Stimulated activated CD4-positive, alpha-beta T cell treated with anti-CD3 and anti-CD28 coated beads, Interleukin-2, amount 100 ng/mL, for 24 hours (primary cell): ENCODE measurements at places on chromosomes 1 and 21.

DNA sequence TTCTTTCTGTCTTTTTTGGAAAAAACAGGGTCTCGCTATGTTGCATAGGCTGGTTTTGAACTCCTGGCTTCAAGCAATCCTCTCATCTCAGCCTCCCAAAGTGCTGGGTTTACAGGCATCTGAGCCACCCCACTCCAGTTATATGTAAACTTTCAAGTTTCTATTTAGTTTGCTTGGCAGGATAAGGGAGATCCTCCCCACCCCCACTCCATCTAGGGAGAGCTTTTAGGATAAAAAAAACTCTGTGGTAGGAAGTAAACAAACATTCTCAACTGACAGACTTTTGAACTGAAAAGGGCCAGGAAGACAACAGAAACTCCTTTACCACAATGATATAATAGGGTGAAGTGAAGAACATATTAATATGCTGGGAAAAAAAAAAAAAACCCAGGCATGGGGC, 41.0 kb upstream of the ZNF326 start:
- no peak for DNase-seq

DNA sequence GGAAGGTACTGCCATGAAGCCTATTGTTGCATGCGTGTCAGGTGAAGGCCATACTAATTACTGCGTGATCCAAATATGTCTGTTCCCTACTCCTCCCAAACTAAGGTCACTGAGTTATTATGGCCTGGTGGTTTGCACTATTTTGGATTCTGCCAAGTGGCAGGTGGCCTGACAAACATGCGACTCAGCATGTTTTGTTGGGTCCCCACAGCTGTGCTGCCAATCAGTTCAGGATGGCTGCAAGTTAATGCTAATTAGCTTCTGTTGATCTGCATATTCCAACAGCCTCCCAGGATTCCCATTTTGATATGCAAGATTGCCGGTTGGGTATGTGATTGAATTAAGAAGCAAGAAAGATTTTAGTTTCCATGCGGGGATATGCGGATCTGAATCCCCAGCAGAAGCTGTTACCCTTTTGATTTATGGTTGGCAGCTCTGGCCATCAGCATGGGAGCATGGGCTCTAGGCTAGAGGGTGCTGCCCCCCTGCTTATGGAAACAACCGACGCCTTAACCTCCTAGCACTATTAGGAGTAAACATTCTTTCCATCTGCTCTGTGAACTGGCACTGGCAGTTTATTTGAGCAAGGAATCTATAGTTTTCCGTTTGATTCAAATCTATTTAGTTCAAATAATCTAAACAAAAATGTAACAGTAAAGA, 429.8 kb upstream of the C1orf87 start:
- no peak for DNase-seq

DNA sequence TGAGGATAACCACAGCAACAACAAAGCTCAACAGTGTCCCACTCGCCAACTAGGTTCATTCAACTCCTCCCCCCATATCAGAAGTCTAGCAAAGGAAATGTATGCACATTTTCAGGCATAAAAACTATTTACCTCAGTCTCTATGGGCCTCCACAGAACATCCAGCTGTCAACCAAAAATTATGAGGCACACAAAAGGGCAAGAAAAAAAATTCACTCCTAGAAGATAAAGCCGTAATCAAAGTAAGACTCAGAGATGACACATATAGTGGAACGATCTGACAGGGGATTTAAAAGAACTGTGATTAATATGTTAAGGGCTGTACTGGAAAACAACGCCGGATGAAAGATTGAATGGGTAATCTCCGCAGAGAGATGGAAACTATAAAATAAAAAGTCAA, 158.7 kb downstream of the NTPCR start:
- no peak for DNase-seq

GRCh38 chr21:45599146-45599581, 44.4 kb upstream of the PCBP3 start:
- no peak for DNase-seq

DNA sequence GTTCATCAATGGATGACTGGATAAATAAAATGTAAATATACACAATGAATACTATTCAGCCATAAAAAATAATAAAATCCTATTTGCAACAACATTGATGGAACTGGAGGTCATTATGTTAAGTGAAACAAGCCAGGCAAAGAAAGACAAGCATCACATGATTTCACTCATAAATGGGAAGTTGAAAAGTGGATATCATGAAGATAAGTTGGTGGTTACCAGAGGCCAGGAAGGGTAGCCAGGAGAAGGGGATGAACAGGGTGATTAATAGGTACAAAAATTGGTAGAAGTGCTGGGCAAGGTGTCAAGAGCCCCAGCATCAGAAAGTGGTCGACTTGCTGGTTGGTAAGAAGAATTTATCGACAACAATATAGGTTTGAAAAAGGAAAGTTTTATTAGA, 1.3 kb upstream of the PARK7 start:
- DNase-seq = no peak

DNA sequence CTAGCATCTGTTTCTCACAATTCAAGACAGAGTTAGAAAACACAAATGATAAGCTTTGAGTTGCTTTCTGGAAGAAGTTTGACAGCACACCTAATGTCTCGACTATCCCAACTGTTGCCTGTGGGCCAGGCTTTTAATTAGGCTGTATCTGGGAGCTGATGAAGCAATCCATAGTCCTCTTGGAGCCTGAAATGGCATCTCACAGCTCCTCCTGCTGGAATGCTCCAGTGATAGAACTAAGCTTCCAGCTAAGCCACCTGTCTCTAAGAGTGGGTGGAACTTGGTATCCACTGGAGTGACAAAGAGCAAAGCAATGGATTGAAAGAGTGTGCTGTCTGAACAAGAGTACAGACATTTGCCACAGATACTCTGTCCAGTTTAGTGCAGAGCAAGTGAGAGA, 605.3 kb upstream of the NR5A2 start:
- no peak for DNase-seq

GRCh38 chr1:41851589-41851988, 67.1 kb downstream of the HIVEP3 start:
- DNase-seq = no peak
